ENCODE measurements at places on chromosomes 4 and X. TPM values are rescaled to one million over a fixed set of nuclear protein-coding genes. Genes with fewer than 3 reads are reported as not detected.

- no peak for DNase-seq
Observed at GRCh38 chr4:68463796-68464195, 16.5 kb downstream of the TMPRSS11E start.

GRCh38 chr4:139858436-139859205 is 193.0 kb downstream of the MGST2 start:
- DNase-seq = no peak

The F8A3 gene
- 0.41 TPM for total RNA-seq

The ACTRT1 gene
- not detected for total RNA-seq

GRCh38 chr4:39928538-39928937 is 49.2 kb downstream of the PDS5A start:
- no peak for DNase-seq

The VEGFD gene
- 0.23 TPM for total RNA-seq

The EIF2S3 gene
- 328 TPM for total RNA-seq

The OPRPN gene
- not detected for total RNA-seq

GRCh38 chr4:123987408-123987807 is 590.8 kb downstream of the SPRY1 start:
- DNase-seq = no peak

The PPBP gene
- not detected for total RNA-seq

- no peak for DNase-seq
Observed at GRCh38 chr4:55080174-55080865, 45.1 kb downstream of the KDR start.

GRCh38 chr4:172778583-172778982 is 390.0 kb upstream of the GALNT7 start:
- DNase-seq = no peak

The ADH7 gene
- total RNA-seq = not detected

The PLAC8 gene
- 18.2 TPM for total RNA-seq

DNA sequence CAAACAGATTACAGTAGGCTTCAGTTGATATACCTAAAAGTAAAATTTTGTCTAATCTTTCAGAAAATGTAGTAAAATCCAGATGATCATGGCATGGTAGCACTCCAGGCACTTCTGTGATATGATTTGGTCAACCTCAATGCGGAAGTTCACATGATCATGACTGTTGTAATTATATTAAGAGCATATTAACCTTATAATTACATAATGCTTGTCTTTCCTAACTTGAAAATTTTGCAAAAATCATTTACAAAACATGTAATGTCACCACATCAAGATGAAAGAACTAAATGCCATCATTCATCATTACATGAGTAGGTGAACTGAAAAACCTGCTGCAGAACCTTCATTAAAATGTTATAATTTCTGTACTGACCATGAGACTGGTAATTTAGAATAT is 88.1 kb downstream of the MBNL3 start:
- DNase-seq = no peak

- no peak for DNase-seq
Observed at GRCh38 chr4:8867624-8868320, 3.9 kb downstream of the HMX1 start.

Measured in H4 (cell line).